ENCODE measurements at places on chromosomes 6 and 20. TPM values are rescaled to one million over a fixed set of nuclear protein-coding genes. Genes with fewer than 3 reads are reported as not detected.

CRISP3 gene
- not detected for total RNA-seq

- DNase-seq: no peak
Observed at GRCh38 chr6:151488226-151488625, 5.6 kb upstream of the CCDC170 start.

- DNase-seq: no peak
Observed at GRCh38 chr6:134753001-134753400, 196.9 kb downstream of the ALDH8A1 start.

GRCh38 chr6:64280569-64280968 is 645.0 kb downstream of the PHF3 start:
- DNase-seq: no peak

- DNase-seq: no peak
Observed at GRCh38 chr6:152170702-152171667, 363.5 kb downstream of the ESR1 start.

DNA sequence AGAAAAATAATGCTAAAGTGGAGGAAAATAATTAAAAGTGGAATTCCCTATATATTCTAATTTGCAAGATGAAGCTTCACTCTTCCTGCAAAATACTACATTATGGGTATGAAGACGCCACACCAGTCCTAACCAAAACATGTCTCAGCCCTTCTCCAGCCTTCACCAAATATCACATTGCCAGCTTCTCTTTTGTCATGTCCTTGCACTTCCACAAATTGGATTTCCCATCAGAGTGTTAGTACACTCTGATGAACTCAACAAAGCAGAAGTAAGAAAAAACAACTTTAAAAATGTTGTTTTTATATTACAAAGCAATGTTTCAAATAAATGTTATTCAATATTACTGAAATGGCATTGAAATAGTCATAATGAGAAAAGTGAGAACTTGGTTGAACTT is 62.4 kb upstream of the RNF146 start:
- DNase-seq: no peak
